ENCODE measurements at places on chromosomes 7 and 10. TPM values are rescaled to one million over a fixed set of nuclear protein-coding genes. Genes with fewer than 3 reads are reported as not detected.

GRCh38 chr7:37970211-37970610, 49.8 kb downstream of the EPDR1 start:
- H3K4me3 ChIP-seq: no peak overlapping the region
- no peaks in the 10 kb centered on the region for H3K36me3 ChIP-seq
- H3K4me1 ChIP-seq: no peaks in the 10 kb centered on the region
- no peaks in the 10 kb centered on the region for H3K27me3 ChIP-seq
- no peak for DNase-seq
- no peak overlapping the region for H3K27ac ChIP-seq

- DNase-seq: no peak
- H3K27ac ChIP-seq: no peak overlapping the region
- H3K4me3 ChIP-seq: no peak overlapping the region
- H3K27me3 ChIP-seq: no peaks in the 10 kb centered on the region
- H3K36me3 ChIP-seq: no peaks in the 10 kb centered on the region
Measured at GRCh38 chr10:129604333-129605032, 137.4 kb downstream of the MGMT start.

DNA sequence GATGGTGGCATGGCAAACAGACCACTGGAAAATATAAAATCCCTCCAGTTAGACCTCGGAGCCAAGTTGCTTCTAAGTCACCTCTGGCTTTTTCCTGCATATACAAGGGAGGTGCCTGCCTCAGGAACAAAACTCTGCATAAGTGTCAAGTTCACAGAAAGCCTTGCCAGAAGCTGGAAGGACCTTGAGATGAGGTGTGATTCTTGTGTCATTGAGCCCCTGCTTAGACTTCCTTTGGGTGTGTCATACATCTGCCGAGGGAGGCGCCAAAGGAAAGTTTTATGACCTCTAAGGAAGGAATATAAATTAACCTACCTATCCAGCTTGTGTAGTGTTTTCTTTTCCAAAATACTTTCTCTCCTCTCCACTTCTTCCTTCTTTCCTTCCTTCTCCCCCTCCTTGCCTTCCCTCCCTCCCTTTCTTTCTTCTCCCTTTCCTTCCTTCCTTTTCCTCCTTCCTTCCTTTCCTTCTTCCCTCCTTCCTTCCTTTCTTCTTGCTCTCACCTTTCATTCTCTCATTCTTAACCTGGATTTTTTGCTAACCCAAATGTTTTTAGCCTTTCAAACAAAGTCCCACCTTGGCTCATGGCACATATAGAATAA, 75.2 kb downstream of the TRIL start:
- no peak for DNase-seq
- no peaks in the 10 kb centered on the region for H3K27me3 ChIP-seq
- no peaks in the 10 kb centered on the region for H3K4me1 ChIP-seq

DNA sequence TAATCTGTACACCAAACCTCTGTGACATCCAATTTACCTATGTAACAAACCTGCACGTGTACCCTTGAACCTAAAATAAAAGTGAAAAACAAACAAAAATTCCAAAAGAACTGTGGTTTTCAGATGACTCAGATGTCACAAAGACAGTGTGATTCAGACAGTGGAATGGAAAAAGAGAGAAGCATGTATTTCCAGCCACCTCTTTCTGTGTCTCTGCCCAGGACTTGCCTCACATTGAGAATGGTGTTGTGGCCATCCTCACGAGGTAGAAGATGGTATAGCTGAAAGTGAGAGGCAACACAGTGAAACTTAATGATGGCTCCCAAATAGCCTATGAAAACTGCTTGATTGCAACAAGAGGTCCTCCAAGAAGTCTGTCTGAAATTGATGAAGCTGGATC, 78.0 kb downstream of the ARL5B start:
- no peaks in the 10 kb centered on the region for H3K4me1 ChIP-seq
- no peaks in the 10 kb centered on the region for H3K27me3 ChIP-seq
- no peak overlapping the region for H3K4me3 ChIP-seq
- H3K27ac ChIP-seq: no peak overlapping the region

GRCh38 chr10:76415554-76415953, 984.1 kb downstream of the LRMDA start:
- H3K4me3 ChIP-seq: no peak overlapping the region
- H3K4me1 ChIP-seq: no peaks in the 10 kb centered on the region
- H3K36me3 ChIP-seq: no peaks in the 10 kb centered on the region
- H3K27ac ChIP-seq: no peak overlapping the region
- no peak for DNase-seq
- H3K27me3 ChIP-seq: no peaks in the 10 kb centered on the region

- no peaks in the 10 kb centered on the region for H3K4me1 ChIP-seq
- H3K4me3 ChIP-seq: no peak overlapping the region
- no peaks in the 10 kb centered on the region for H3K36me3 ChIP-seq
- H3K27me3 ChIP-seq: no peaks in the 10 kb centered on the region
- no peak overlapping the region for H3K27ac ChIP-seq
Measured at GRCh38 chr7:94451187-94451586, 56.5 kb downstream of the COL1A2 start.

The CYP3A4 gene
- total RNA-seq: not detected

GRCh38 chr10:48447356-48448215, 141.1 kb downstream of the MAPK8 start:
- no peak overlapping the region for H3K4me3 ChIP-seq
- DNase-seq: no peak
- H3K4me1 ChIP-seq: no peaks in the 10 kb centered on the region
- no peaks in the 10 kb centered on the region for H3K27me3 ChIP-seq

GRCh38 chr10:3264161-3264761, 91.7 kb upstream of the PITRM1 start:
- no peak overlapping the region for H3K27ac ChIP-seq
- no peak for DNase-seq
- no peaks in the 10 kb centered on the region for H3K36me3 ChIP-seq
- H3K4me3 ChIP-seq: no peak overlapping the region

GRCh38 chr7:28155964-28156363, 24.6 kb downstream of the JAZF1 start:
- DNase-seq: no peak
- H3K27me3 ChIP-seq: no peaks in the 10 kb centered on the region
- H3K27ac ChIP-seq: no peak overlapping the region

DNA sequence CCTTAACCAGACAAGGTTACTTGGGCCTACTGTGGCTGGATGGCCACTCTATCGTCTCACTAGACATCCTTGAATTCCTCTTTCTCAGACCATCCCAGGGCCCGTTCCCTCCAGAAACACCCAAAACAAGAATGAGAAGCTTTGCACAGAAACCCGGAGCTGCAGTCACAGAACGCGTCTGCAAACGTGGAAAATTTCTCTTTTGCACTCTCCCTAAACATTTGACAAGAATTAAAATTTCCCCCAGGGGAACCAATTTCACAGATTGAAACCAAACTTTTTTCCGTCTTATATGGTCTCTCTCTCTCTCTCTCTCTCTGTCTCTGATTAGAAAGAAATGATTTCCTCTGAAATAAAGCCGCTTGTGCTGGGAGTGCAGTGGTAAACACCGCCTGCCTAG, 120.7 kb downstream of the MKX start:
- no peak overlapping the region for H3K27ac ChIP-seq
- no peak for DNase-seq
- H3K4me3 ChIP-seq: no peak overlapping the region
- H3K27me3 ChIP-seq: no peaks in the 10 kb centered on the region

- H3K27ac ChIP-seq: no peak overlapping the region
- no peak for DNase-seq
- no peak overlapping the region for H3K4me3 ChIP-seq
Measured at GRCh38 chr7:47543714-47544113, 38.2 kb downstream of the TNS3 start.

The IL15RA gene
- 4.5 TPM for total RNA-seq

- no peak for DNase-seq
- H3K27ac ChIP-seq: no peak overlapping the region
- H3K4me3 ChIP-seq: no peak overlapping the region
Measured at GRCh38 chr7:81158189-81158588, 239.3 kb upstream of the SEMA3C start.

- H3K27me3 ChIP-seq: no peaks in the 10 kb centered on the region
- no peaks in the 10 kb centered on the region for H3K36me3 ChIP-seq
- no peaks in the 10 kb centered on the region for H3K4me1 ChIP-seq
- no peak overlapping the region for H3K4me3 ChIP-seq
Measured at GRCh38 chr10:112844681-112845544, 105.1 kb upstream of the TCF7L2 start.

DNA sequence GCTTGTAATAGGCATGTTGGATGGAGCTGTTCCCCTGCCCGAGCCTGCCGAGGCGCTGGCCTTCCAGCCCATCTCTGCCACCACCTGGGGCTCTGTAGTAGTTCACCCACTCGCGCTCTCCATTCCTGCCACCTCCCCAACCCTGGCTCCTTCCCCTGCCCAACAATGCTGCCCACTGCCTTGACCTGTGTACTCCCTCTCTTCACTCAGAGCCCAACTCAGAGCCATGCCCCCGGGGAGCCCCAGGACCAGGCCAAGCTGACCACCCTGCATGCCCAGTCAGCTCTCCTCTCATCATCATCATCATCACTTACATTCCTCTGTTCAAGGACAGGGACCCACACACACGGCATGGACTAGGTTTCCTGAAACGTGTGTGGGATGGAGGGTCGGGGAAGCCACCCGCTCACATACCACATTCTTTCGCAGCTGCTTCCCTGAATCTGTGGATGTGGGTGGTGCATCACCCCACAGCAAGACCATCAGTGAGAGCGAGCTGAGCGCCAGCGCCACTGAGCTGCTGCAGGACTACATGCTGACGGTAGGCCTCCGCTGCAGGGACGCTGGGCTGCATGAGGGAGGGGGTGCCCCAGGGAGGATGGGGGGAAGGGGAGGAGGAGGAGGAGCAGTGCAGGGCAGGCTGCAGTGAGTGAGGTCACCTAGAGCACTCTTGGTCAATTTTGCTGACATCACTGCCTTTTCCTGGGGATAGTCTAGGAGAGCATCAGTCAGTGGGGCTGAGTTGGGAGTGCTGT, 15.6 kb downstream of the NACAD start:
- no peak for DNase-seq
- H3K4me1 ChIP-seq: no peaks in the 10 kb centered on the region
- H3K27me3 ChIP-seq: no peaks in the 10 kb centered on the region
- peaks cover 30% of the 10 kb centered on the region for H3K36me3 ChIP-seq
- no peak overlapping the region for H3K27ac ChIP-seq
- no peak overlapping the region for H3K4me3 ChIP-seq

The PRSS1 gene
- total RNA-seq: not detected

The ACBD7 gene
- total RNA-seq: 0.27 TPM

The HABP2 gene
- total RNA-seq: not detected

The TUBB8 gene
- total RNA-seq: not detected

DNA sequence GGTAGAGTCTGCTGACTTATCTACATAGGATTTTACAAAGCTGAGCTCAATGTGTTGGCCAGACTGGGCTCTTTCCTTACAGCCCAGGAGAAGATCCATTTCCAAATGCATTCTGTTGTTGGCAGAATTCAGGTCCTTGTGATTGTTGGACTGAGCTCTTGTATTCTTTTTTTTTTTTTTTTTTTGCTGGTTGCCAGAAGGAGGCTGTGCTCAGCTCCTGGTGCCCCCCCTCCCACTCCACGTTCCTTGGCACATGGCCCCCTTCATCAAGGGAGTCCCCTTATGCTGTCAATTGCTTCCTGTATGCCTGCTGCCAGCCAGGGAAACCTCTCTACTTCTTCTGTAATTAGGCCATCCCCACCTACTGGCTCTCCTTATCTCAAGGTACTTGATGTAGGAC, 518.1 kb upstream of the AKR1E2 start:
- H3K27ac ChIP-seq: no peak overlapping the region
- H3K4me1 ChIP-seq: no peaks in the 10 kb centered on the region
- no peaks in the 10 kb centered on the region for H3K36me3 ChIP-seq
- no peak for DNase-seq
- H3K4me3 ChIP-seq: no peak overlapping the region
- H3K27me3 ChIP-seq: peaks cover 3% of the 10 kb centered on the region

DNA sequence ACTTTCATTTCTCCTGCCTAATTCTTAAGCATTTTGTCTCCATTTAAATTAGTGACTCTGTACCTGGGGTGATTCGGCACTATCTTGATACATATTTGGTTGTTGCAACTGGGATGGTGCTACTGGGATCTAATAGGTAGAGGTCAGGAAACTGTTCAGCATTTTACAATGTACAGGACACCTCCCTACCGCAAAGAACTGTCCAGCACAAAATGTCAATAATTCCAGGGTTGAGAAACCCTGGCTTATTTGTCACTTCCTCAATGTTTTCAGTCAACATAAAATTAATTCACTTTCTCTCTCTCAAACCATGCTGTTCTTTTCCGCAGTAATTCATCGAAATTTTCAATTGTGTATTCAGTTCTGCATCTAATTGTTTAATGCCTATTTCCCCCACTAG, 151.4 kb upstream of the CALCR start:
- no peak overlapping the region for H3K4me3 ChIP-seq
- no peaks in the 10 kb centered on the region for H3K36me3 ChIP-seq
- no peak overlapping the region for H3K27ac ChIP-seq
- DNase-seq: no peak

DNA sequence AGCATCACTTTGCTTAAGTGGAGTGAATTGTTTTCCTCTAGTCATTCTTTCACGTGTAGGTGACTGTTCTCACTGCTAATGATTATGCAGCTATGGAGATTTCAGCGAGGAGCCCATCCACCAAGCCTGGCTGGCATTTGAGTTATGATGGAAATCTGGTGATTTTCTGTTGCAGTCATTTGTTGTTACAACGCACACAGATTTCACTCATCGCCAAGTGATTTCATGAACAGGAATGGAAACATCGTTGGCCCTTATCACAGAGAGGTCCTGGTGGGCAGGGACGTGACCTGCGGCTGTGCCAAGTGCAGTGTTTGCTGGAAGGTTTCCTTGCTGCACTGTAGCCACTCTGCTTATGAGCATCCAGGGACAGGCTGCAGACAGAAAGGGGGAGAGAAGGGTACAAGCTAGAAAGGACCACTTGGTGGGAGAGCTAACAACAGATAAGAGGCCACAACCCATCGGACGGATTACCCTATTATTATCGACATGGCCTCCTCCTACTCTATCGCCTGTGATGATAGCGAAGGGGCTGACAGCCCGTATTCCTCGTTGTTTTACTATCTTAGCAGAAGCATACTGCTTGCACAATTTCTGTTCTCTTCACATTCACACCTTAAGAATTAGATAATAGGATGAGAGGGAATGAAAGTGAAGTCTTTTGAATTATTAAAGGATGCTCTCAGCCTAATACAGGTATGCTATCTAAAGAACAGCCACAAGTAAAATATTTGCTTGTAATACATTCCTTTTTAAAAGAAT, 99.0 kb upstream of the PITRM1 start:
- no peak for DNase-seq
- no peaks in the 10 kb centered on the region for H3K4me1 ChIP-seq
- no peak overlapping the region for H3K4me3 ChIP-seq
- H3K36me3 ChIP-seq: no peaks in the 10 kb centered on the region

The PLAC9 gene
- total RNA-seq: not detected

The CD36 gene
- total RNA-seq: 5.5 TPM

The PLPP4 gene
- total RNA-seq: not detected
